ENCODE measurements at places on chromosomes 3 and 15.

- peaks cover 8% of the 10 kb centered on the region for H3K4me1 ChIP-seq
- no peaks in the 10 kb centered on the region for H3K27me3 ChIP-seq
- DNase-seq = no peak
- H3K36me3 ChIP-seq = no peaks in the 10 kb centered on the region
- peak overlapping the region; percentile 78 for H3K4me3 ChIP-seq
- H3K27ac ChIP-seq = peak overlapping the region; percentile 38
Observed at GRCh38 chr3:38454178-38454883, 641 bp downstream of the ACVR2B start.

- no peak overlapping the region for H3K27ac ChIP-seq
- H3K27me3 ChIP-seq = peaks cover 4% of the 10 kb centered on the region
- H3K4me1 ChIP-seq = no peaks in the 10 kb centered on the region
- no peaks in the 10 kb centered on the region for H3K36me3 ChIP-seq
- no peak overlapping the region for H3K4me3 ChIP-seq
Observed at GRCh38 chr15:79160211-79160610, 69.6 kb upstream of the RASGRF1 start.

GRCh38 chr3:190491533-190492054 lies 22.3 kb upstream of the IL1RAP start:
- H3K36me3 ChIP-seq = no peaks in the 10 kb centered on the region
- peak; percentile 48 for DNase-seq
- no peaks in the 10 kb centered on the region for H3K27me3 ChIP-seq
- H3K4me3 ChIP-seq = no peak overlapping the region
- H3K4me1 ChIP-seq = no peaks in the 10 kb centered on the region

DNA sequence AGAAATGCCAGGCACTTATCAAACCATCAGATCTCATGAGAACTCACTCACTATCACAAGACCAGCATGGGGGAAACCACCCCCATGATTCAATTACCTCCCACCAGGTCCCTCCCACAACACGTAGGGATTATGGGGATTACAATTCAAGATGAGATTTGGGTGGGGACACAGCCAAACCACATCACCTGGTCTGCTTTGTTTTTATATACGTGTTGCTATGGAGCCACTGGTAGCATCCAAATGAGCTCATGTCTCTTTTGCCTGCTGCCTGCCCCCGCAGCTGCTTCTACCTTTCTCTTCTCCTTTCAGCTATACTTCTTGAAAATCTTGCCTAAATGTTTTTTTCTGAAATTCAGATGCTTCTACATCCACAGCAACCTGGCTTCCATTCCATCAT lies 26.8 kb upstream of the PCOLCE2 start:
- no peaks in the 10 kb centered on the region for H3K36me3 ChIP-seq
- H3K27me3 ChIP-seq = no peaks in the 10 kb centered on the region
- no peak overlapping the region for H3K27ac ChIP-seq
- no peak for DNase-seq
- H3K4me1 ChIP-seq = no peaks in the 10 kb centered on the region

GRCh38 chr3:83248454-83248853 lies 1487.0 kb upstream of the GBE1 start:
- H3K36me3 ChIP-seq = no peaks in the 10 kb centered on the region
- H3K4me1 ChIP-seq = no peaks in the 10 kb centered on the region
- no peaks in the 10 kb centered on the region for H3K27me3 ChIP-seq
- no peak overlapping the region for H3K4me3 ChIP-seq
- no peak for DNase-seq
- H3K27ac ChIP-seq = no peak overlapping the region

DNA sequence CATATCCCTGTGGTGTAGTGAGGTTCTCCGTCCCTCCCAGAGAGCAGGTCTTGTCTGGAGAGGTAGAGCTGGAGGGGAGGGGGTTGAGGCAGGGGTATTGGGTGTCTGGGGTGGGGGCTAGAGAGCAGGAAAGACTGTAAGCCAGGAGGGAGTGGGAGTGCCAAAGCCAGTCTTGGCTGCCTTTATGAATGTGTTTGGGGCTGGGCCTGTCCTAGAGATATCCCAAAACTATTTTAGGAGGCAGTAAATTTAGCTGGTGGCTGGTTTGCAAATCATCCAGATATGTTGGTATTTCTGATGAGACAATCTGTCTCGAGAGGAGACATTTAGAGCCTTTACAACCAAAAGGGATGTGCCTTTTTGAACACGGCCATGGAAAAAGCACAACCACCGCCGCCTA lies 166.6 kb downstream of the TLE3 start:
- H3K27me3 ChIP-seq = peaks cover 10% of the 10 kb centered on the region
- no peaks in the 10 kb centered on the region for H3K4me1 ChIP-seq
- no peak for DNase-seq
- H3K36me3 ChIP-seq = no peaks in the 10 kb centered on the region
- no peak overlapping the region for H3K27ac ChIP-seq

GRCh38 chr3:149784064-149784704 lies 8.2 kb downstream of the ANKUB1 start:
- no peaks in the 10 kb centered on the region for H3K27me3 ChIP-seq
- peak overlapping the region; percentile 54 for H3K27ac ChIP-seq
- DNase-seq = peak; percentile 50
- H3K4me1 ChIP-seq = peaks cover 11% of the 10 kb centered on the region
- H3K4me3 ChIP-seq = no peak overlapping the region
- no peaks in the 10 kb centered on the region for H3K36me3 ChIP-seq

DNA sequence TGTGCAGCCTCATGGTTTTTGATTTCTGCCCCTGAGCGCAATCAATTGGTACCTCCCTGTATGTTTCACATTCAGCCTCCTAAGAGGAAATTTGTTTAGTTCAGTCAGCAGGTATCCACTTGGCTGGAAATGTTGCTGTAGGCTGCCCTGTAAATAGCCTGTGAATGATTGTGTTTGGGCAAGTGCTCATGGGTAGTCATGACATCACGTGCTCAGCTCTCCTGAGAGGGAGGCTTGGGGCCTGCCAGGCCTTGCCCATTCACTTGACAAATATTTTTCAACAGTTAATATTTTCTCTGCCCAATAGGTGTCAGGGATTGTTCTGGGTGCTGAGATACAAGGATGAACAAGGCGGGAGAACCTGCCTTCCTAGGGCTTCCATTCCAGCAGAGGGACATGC lies 13.3 kb downstream of the HRH1 start:
- H3K27ac ChIP-seq = no peak overlapping the region
- H3K4me3 ChIP-seq = no peak overlapping the region

DNA sequence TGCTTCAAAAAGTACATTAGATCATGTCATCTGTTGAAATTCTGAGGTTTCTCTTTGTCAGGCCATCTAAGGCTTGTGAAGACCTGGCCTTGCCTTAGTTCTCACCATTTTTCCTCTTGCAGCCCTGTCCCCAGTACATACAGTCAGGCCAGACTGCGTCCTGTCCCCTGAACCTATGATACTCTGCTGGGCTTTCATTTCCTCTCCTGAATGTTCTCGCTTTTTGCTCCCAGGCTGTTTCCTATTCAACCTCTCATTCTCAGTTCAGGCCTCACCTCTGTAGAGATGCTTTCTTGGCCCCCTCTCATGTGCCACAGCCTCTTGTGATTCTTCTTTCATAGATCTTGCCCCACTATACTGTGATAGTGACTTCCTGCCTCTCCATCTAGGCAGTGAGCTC lies 648.8 kb upstream of the KCNMB2 start:
- H3K27ac ChIP-seq = no peak overlapping the region
- H3K36me3 ChIP-seq = no peaks in the 10 kb centered on the region
- H3K4me1 ChIP-seq = no peaks in the 10 kb centered on the region

DNA sequence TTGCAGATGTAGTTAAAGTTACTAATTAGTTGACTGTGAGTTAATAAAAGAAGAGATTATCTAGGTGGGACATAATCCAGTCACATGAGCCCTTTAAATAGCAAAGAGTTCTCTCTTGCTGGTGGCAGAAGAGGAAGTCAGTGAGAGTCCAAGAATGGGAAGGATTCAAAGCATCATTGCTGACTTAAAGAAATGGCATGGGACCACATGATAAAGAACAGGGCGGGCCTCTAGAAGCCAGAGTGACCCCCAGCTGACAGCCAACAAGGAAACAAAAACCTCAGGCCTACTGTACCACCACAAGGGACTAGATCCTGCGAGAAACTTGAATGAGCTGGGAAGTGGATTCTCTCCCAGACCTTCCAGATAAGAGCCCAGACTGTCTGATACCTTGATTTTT lies 447.2 kb upstream of the CCDC54 start:
- no peak overlapping the region for H3K4me3 ChIP-seq
- no peaks in the 10 kb centered on the region for H3K4me1 ChIP-seq
- no peak overlapping the region for H3K27ac ChIP-seq
- H3K36me3 ChIP-seq = no peaks in the 10 kb centered on the region

DNA sequence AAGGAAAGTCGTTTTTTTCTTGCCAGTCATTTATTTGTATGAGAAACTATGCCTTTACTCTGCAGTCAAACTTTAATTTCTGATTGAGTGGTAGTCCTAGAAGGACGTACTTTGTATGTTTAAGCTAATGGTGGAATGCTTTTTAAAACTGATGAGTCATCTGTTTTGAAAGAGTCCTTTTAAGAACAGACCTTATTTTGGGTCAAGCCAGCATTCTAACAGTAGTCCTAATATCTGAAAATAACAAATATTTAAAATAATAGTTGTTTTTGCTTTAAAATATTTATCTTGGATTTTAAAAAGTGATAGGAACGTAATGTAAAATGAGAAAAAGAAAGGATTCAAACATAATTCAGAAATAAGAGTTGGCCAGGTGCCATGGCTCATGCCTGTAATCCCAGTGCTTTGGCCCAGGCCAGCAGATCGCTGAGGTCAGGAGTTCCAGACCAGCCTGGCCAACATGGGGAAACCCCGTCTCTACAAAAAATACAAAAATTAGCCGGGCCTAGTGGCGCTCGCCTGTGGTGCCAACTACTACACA lies 1.3 kb upstream of the LRRC58 start:
- peak overlapping the region; percentile 88 for H3K27ac ChIP-seq
- H3K4me1 ChIP-seq = peaks cover 7% of the 10 kb centered on the region
- H3K36me3 ChIP-seq = no peaks in the 10 kb centered on the region

GRCh38 chr3:53629402-53629723 lies 135.0 kb downstream of the CACNA1D start:
- no peaks in the 10 kb centered on the region for H3K27me3 ChIP-seq
- no peaks in the 10 kb centered on the region for H3K36me3 ChIP-seq
- no peaks in the 10 kb centered on the region for H3K4me1 ChIP-seq
- no peak overlapping the region for H3K4me3 ChIP-seq

- H3K4me1 ChIP-seq = no peaks in the 10 kb centered on the region
- no peak for DNase-seq
- no peak overlapping the region for H3K4me3 ChIP-seq
- no peaks in the 10 kb centered on the region for H3K36me3 ChIP-seq
Observed at GRCh38 chr15:79016527-79017170, 71.8 kb upstream of the CTSH start.

- no peak for DNase-seq
- H3K4me1 ChIP-seq = peaks cover 6% of the 10 kb centered on the region
- H3K36me3 ChIP-seq = no peaks in the 10 kb centered on the region
- H3K27ac ChIP-seq = no peak overlapping the region
- no peak overlapping the region for H3K4me3 ChIP-seq
Observed at GRCh38 chr3:171485338-171485737, 25.1 kb upstream of the TNIK start.

- peaks cover 2% of the 10 kb centered on the region for H3K27me3 ChIP-seq
- DNase-seq = no peak
- H3K27ac ChIP-seq = no peak overlapping the region
- no peaks in the 10 kb centered on the region for H3K36me3 ChIP-seq
Observed at GRCh38 chr15:72865486-72865885, 81.9 kb upstream of the ADPGK start.

- no peaks in the 10 kb centered on the region for H3K4me1 ChIP-seq
- no peak overlapping the region for H3K4me3 ChIP-seq
- DNase-seq = no peak
- no peaks in the 10 kb centered on the region for H3K27me3 ChIP-seq
- H3K27ac ChIP-seq = no peak overlapping the region
- H3K36me3 ChIP-seq = no peaks in the 10 kb centered on the region
Observed at GRCh38 chr3:110381992-110382391, 689.6 kb upstream of the NECTIN3 start.

DNA sequence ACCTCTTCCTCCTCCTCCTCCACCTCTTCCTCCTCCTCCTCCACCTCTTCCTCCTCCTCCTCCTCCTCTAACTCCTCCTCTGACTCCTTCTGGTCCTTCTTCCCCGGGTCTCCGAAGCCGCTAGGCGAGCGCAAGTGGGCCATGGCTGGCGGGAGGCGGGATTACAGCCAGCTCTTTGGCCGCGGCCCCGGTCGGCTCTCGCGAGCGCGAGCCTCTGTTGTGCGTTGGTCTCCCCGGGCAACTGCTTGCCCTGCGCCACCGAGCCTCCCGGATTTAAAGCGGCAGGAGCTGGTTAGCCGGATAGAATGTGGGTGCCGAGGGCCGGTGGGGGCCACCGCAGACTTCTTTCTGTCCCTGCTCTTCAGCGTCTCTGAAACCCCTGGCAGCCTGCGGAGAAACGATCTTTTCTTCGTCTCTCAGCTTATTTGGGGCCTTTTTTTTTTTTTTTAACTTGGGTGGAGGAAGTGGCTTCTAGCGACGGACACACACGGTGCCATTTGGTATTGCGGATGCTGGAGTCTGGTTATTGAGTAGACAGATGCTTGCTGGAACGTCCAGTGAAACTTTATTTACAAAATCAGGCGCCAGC lies at the start of gene ERICH6:
Gene ERICH6 (minus strand): TSS at position 165 of the 589 bp plus-strand sequence. CDS start 22 bp downstream, at position 143.
- H3K27ac ChIP-seq = peak within 1 kb of the TSS; percentile 68
- peak within 1 kb of the TSS; percentile 76 for H3K4me3 ChIP-seq
- no peaks in the 10 kb centered on the region for H3K36me3 ChIP-seq
- peak; percentile 75 for DNase-seq
- H3K27me3 ChIP-seq = no peaks in the 10 kb centered on the region
